ENCODE measurements at places on chromosomes 6 and 20.

- peak; percentile 86 for DNase-seq
Observed at GRCh38 chr6:39251406-39251805, 22.1 kb upstream of the KCNK5 start.

DNA sequence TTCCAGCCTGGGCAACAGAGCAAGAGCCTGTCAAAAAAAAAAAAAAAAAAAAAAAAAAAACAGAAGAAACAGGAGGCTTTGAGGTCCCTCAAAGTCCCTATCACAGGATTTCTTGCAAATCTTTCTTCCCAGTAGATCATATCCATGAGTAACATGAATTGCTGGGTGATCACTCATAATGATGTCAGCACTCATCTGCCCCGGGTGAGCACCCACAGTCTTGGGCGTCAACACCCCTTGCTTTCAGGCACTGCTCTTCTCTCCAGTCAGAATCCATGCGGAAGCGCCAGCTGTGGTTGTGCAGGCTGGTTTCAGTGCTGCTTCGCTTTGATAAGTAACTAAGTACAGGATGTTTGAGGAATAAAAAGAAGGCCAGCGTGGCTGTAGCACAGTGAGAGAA lies 40.2 kb upstream of the INSM1 start:
- DNase-seq, result no peak

DNA sequence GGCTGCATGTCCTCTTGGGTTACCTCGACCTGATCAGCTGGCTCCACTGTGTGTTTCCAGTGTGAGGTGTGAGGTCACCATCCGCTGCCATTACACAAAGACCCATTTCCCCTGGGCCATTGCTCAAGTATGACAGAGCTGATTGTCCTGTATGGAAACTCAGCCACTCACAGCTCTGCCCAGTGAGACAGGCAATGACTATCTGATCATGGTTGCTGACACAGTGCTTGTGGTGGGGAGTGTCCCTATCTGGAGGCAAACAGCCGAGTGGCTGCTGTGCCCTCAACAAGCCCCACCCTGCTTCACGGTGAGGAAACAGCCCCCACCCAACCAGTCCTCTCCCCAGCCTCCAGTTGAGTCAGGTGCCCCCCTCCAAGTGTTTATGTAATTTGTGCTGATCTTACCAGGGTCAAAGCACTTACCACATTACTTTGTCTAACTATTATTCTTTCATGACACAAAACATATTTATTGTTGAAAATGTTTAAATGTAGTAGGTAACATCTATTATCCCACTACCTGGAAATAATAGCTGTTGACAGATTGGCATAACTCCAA lies 11.7 kb upstream of the MAPK13 start:
- no peak for DNase-seq

GRCh38 chr6:40573221-40573620 lies 13.9 kb downstream of the LRFN2 start:
- DNase-seq, result no peak

DNA sequence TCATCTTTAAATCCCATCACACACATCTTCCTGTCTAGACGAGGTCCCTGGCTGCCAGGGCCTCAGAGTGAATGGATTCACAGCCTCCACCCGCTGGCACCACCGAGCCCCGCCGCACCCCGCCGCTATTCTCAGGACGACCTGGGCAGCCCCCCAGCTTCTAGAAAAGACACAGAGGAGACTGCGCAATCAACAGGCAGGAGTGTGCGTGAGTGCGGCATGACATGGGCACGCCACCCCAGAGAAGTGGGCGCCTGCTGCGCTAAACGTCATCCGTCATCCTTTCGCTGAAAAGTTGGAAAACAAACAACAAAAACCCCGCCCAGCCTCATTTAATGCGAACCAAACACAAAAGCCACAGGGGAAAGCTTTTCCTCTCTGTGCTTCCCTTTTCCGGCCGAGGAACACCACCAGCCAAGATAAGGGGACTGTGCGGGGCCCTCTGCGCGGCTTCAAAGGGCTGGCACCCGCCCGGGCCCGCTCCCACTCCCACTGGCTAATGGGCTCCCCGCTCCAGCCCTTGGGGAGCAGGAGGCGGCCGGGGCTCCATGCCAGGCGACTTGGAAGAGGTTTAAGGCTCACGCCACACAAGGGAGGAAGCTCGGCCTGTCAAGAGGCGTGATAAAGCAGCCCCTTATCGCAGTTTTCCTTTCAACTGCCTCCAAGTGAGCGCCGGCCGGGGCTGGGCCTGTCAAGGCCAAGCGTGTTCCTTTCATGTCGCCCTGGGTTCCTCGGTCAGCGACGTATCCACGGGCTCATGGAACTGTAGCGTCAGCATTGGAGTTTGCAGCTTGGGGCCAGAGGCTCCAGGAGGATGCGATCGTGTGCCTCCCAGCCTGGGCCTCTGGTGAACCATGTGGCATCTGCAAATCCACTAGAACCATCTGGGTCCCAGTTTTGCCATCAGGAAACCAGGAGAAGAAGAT lies 50.1 kb downstream of the NFATC2 start:
- no peak for DNase-seq

DNA sequence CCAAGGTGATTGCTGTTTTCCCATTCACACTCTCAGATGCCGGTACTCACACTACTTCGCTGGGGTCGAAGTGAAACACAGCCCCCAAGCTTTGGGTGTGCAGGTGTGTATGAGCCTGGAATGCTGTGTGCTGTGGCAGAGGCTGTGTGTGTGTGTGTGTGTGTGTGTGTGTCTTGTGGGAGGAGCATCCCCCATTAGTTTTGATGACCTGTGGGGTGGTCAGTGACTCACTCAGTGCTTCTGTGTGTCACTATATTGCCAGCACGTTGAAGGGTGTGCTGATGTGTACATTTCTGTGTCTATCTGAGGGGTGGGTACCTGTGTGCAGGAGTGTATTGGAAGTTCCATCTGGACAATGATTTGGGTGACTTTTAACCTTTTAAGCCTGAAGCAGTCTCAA lies 5.0 kb upstream of the SLC12A5 start:
- DNase-seq, result no peak

- no peak for DNase-seq
Observed at GRCh38 chr20:38843346-38843745, 37.8 kb downstream of the PPP1R16B start.

- no peak for DNase-seq
Observed at GRCh38 chr6:42407379-42407778, 44.3 kb downstream of the TRERF1 start.

DNA sequence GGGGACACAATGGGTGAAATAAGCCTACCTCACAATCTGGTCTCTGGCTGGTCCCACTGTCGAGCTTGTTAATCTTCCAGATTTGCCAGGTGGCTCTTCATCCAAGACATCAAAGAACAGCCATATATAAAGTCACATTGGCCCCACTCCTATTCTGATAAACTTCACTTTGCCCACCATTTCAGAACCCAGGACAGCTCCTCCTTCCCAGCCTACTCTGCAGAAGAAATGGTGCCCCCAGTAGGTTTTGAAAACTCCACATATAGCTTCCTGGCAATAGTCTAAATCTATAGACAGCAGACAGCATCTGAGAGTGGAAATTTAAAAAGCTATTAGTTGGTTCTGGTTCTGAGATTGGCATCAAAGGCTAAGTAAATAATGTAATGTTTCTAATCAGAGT lies 143.1 kb upstream of the PCSK2 start:
- DNase-seq, result no peak
